ENCODE measurements at places on chromosomes 11 and 22. TPM values are rescaled to one million over a fixed set of nuclear protein-coding genes. Genes with fewer than 3 reads are reported as not detected.

The ADAMTS8 gene
- 2.6 TPM for total RNA-seq

The PHETA2 gene
- 0.16 TPM for total RNA-seq

The IFTAP gene
- total RNA-seq: 39.3 TPM

The WBP2NL gene
- total RNA-seq: 20.9 TPM

The KRTAP5-8 gene
- total RNA-seq: not detected

The SLC6A5 gene
- total RNA-seq: not detected

The TMPRSS13 gene
- not detected for total RNA-seq

The GGTLC3 gene
- total RNA-seq: not detected

The APOL6 gene
- 9.9 TPM for total RNA-seq

The OR4D5 gene
- not detected for total RNA-seq

The PTS gene
- 64.0 TPM for total RNA-seq

The SLCO2B1 gene
- total RNA-seq: not detected

The SLC29A2 gene
- not detected for total RNA-seq

The PLCB3 gene
- total RNA-seq: 37.4 TPM

The LDLRAD3 gene
- total RNA-seq: 1.8 TPM
